ENCODE measurements at places on chromosomes 12 and 14.

DNA sequence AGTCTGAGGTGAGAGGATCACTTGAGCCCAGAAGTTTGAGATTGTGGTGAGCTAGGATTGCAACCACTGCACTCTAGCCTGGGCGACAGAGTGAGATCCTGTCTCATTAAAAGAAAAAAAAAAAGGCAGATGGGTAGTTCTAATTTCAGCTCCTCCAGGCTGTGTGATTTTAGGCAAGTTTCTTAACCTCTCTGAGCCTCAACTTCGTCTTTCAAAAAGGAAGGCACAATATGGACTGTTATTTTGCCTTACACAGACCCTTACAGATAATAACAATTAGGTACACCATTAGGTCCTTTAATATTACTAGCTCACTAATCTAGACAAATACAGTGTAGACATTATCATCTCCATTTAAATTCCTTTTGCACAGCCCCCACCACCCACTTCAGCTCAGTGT lies 4.8 kb upstream of the CCDC177 start:
- no peak for DNase-seq

DNA sequence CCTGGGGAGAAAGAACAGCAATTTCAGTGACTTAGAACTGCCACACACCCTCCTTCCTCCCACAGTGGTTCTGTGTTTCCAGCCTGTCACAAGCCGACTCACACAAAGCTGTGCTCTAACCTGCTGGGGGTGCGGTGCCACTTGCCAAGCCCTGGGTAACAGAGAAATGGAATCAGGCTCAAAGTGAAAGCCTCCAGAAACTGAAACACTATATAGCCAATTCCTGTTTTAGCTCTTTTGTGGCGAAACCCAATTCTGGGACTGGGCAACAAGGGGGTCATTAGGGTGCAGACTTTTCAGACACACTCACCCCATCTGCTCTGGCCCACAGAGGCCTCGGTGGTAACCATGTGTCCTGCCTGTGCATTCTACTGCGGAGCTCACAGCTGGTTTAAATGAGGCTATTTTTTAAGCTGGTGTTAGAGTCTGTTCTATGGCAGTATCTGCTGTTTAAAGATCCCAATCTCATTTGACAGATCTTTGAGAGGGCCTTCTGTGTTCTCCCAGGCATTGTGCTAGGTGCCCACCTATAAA lies 15.2 kb upstream of the ACTR6 start:
- DNase-seq, result no peak

GRCh38 chr12:66708704-66709456 lies 30.0 kb upstream of the GRIP1 start:
- peak; percentile 33 for DNase-seq

DNA sequence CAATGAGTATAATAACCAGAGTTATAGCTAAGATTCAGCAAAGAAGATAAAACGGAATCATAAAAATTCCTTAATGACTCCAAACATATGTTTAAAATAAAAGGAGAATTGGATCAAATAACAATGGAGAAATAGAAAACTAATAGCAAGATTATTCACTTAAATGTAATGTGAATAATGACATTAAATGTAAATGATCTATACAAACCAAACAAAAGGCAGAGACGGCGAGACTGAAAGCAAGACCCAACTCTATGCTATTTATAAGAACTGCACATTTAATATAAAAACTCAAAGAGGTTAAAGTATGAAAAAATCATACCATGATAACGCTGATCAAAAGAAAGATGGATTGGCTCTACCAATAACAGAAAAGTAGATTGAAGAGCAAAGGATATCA lies 3.9 kb upstream of the TSHR start:
- DNase-seq, result no peak

DNA sequence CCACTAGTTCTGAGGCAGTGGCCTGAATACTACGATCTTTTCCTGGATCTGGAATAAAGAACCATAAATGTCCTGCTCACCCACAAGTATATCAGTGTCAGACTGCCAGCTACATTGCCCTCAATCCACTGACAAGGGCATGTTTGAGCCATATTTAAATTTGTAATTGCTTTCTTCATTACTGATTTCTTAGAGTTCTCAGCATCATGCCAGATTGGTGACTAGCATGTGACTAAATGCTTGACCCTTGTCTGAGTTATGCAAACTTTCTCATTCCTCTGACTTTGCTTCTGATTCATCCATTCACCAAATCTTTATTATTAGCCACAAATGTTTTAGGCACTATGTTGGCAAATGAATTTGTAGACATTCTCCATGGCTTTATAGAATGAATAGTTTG lies 143.6 kb upstream of the SLC16A7 start:
- no peak for DNase-seq

- DNase-seq, result no peak
These were observed 39.6 kb downstream of the LARP4 start for GRCh38 chr12:50440288-50440687.

- no peak for DNase-seq
These were observed 2.0 kb upstream of the WSCD2 start for GRCh38 chr12:108126990-108127501.

GRCh38 chr12:14873440-14874185 lies 12.0 kb downstream of the MGP start:
- DNase-seq, result no peak

DNA sequence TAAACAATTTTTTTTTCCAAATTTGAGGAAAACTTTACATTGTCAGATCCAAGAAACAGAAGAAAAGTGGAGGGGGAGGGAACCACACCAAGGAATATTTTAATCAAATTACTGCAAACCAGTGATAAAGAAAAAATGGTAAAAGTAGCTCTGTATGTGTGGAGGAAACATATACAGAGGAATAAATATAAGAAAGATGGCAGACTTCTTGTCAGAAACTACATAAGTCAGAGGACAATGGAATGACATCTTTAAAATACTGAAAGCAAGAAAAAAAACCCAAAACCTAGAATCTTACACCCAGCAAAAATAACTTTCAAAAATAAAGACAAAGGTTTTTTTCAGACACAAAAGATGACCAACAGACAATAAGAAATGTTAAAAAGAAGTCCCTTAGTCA lies 10.2 kb upstream of the LLPH start:
- DNase-seq, result no peak

GRCh38 chr12:29565727-29566126 lies 68.2 kb upstream of the OVCH1 start:
- no peak for DNase-seq

DNA sequence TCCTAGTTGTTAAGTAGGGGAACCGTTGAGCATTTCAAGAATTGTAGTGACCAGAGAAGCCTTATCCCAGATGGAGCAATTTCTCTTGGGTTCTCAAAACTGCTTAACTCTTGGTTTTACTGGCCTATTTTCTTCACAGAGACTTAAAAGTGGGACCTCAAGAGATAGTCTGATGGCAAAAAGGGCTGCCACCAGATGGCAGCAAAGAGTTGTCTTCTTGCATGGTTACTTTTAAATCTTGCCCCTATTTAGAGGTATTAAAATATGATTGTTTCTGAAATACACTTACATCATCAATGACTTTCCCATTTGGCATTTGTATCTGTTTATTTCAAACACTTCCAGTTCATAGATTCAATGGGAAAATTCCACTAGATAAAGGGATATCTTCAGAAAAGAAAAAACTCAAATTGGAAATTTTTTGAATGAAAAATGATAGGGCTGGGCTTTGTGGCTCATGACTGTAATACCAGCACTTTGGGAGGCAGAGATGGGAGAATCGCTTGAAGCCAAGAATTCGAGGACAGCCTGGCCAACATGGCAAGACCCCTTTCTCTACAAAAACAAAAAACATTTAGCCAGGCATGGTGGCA lies 69.9 kb upstream of the CNTN1 start:
- peak; percentile 54 for DNase-seq
